ENCODE measurements at places on chromosomes 7 and 10.

GRCh38 chr10:87913156-87913921 lies 49.9 kb downstream of the PTEN start:
- DNase-seq = no peak

DNA sequence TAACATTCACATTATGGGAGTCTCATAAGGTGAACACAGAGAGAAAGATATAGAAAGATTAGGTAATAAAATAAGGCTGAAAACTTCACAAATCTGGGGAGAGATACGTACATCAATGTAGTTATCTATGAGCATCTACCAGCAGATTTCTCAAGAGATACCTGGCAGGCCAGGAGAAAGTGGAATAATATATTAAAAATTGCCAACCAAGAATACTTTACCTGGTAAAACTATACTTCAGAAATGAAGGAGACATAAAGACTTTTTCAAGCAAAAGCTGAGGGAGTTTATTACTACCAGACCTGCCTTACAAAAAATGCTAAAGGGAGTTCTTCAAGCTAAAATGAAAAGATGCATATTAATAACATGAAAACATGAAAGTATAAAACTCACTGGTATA lies 78.8 kb upstream of the COMTD1 start:
- no peak for DNase-seq

GRCh38 chr10:81472927-81473470 lies 402.0 kb upstream of the NRG3 start:
- no peak for DNase-seq

DNA sequence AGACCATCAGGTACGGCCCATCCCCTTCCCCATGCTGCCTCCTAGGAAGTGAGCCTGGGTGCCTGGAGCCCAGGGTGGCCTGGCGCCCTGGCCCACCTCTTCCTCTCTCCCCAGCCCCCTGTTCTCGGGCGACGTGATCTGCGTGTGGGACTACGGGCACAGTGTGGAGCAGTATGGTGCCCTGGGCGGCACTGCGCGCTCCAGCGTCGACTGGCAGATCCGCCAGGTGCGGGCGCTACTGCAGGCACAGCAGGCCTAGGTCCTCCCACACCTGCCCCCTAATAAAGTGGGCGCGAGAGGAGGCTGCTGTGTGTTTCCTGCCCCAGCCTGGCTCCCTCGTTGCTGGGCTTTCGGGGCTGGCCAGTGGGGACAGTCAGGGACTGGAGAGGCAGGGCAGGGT lies 17.0 kb downstream of the ASL start:
- no peak for DNase-seq

- DNase-seq = no peak
Observed at GRCh38 chr7:36760856-36761762, 36.8 kb upstream of the AOAH start.

- DNase-seq = no peak
Observed at GRCh38 chr10:81157681-81158080, 620.0 kb downstream of the SH2D4B start.

DNA sequence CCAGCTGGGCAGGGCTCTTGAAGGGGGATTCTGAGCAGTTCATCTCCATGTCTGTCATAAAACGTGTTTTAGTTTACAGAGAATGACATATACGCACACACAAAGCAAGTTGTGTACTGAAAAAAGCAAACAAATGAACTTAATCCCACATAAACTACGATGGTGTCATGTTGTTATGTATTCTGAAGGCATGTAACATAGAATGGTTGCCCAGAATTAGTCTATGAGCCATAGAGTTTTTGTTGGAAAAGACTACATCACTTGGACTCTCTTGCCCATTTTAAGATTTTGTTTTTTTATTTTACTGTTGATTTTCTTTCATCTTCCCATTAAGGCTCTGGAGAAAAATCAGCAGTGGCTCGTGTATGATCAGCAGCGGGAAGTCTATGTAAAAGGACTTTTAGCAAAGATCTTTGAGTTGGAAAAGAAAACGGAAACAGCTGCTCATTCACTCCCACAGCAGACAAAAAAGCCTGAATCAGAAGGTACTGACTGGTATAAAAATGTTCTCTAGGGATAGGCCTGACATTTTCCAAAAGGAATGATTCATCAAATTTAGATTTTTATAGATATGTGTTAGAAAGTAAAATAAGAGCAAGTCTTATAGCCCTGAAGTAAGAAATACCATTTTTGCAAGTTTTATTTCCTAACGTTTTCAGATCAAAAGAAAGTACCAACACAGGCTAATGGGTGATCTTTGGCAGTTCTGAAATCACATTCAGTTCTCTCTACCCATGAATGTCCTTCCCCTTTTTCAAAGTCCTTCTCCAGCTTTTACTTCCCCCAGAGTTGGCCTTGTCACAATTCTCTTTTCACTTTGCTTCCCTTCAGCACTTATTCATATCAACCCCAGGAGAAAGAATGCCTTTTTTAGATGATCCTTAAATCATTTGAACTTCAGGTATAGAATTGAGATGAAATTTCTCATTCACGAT lies 18.9 kb downstream of the CEP55 start:
- DNase-seq = no peak

DNA sequence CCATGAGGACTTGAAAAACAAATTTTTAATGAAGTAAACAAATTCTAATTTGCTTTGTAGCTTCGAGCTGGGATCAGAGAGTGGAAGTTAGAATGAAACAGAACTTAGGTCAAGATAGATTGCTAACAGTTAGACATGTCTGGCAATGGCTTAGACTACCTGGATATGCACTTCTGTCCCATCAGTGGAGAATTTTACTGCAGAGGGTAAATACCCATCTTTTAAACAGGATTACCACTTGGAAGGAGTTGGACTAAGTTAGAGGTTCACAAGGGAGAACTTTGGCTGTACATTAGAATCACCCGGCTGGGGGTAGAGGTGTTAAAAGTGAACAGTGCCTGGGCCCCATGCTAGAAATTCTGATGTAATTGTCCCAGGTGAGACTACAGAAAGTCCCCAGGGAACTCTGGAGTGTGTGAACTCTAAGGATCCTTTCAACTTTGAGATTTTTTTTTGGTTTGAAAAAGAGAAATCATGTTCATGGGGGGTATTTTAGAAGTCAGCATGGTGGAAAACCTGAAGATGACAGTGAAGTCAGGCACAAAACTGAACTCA lies 35.5 kb downstream of the ENTPD1 start:
- no peak for DNase-seq

DNA sequence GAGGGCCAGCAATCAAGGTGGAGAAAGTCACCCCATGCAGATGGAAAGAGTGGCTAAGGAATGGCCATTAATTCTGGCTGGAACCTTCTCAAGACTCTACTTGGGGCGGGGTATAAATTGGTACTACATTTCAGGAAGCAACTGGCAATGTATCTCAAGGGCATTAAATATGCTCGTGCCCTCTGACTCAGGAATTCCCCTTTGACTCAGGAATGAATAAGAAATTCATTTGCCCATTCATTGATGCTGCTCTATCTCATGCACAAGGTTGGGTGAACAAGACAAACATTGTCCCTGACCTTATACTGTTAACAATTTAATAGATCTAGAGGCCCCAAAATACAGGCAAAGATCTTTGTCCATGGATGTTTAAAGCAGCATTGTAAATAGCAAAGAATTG lies 188.1 kb downstream of the MYOF start:
- no peak for DNase-seq

- DNase-seq = no peak
Observed at GRCh38 chr7:38034062-38034908, 113.8 kb downstream of the EPDR1 start.

DNA sequence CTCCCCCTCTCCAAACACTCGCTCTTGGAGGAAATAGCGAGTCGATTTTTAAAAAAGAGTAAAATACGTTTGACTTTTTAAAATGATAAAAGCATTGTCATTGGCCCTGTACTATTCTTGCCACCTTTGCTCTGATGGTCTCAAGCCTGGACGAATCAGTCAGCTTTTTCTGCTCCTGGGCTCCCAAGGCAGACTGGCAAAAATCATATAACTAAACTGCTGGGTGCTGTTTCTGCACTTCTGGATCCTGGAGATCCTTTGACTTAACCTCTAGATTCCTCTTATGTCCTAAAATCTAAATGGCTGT lies 1.8 kb downstream of the TPST1 start:
- no peak for DNase-seq

GRCh38 chr10:44950326-44951225 lies 9.0 kb upstream of the RASSF4 start:
- DNase-seq = no peak

GRCh38 chr10:94361171-94361794 lies 1.5 kb downstream of the NOC3L start:
- no peak for DNase-seq

DNA sequence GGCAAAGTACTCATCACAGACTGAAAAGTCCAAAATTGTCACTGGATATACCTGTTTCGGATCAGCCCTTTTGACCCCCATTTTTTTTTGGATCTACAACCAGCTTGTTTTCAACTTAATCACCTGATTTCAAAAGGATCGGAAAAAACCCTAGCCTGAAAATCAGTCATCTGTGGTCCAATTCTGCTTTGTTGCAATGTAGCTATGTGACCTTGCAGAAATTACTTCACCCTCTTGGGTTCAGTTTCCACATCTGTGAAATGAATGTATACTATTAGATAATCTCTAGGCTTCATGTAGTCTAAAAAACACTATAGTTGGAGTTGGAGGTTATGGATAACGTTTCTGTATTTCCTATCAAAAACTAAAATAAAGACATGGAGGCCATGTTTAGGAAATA lies 37.1 kb downstream of the STEAP4 start:
- DNase-seq = no peak

DNA sequence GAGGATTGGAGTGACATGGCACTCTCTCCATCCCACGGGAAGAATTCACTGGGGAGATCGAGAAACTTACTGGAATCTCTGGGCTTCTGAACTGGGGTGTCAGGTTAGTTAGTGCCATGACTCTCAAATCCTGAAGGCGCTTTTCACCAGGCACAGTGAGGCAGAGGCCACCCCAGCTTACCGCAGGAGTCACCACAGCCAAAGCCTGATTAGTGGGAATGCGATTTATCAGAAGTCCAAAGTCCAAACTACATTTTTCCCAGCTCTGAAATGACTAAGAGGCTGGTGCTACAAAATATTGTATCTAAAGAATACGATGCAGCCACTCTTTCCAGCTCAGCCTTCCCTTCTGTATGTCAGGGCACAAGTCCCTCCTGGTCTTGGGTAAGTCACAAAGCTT lies 334.8 kb upstream of the SHH start:
- no peak for DNase-seq

GRCh38 chr7:16318989-16319915 lies 102.1 kb downstream of the CRPPA start:
- DNase-seq = no peak

- DNase-seq = no peak
Observed at GRCh38 chr7:156654511-156655234, 14.1 kb downstream of the RNF32 start.

GRCh38 chr7:69550991-69551390 lies 47.3 kb upstream of the AUTS2 start:
- DNase-seq = no peak

- DNase-seq = no peak
Observed at GRCh38 chr7:105599551-105599950, 18.3 kb upstream of the EFCAB10 start.

DNA sequence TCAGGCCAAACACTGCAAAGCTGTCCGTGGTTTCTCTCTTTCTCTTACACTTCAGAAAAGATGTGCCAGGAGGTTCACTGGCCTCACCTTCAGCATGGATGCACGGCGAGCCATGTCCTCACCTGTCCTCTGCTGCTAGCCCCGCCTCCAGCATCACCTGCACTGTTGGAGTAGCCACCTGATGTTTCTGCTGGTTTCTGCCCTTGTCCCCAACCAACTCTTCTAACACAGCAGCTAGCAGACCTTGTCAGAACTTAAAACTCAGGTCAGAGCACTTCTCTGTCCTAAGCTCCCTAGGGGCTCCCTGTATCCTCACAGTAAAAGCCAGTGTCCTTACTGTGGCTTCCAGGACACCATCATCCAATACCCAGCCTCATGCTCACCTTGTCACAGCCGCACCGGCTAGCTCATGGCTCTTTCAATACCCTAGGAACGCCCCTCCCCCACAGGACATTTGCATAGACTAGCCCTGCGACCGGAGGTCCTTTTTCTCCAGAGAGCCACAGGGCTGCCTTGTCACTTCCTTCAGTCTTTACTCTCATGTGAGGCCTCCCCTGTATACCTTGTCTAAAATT lies 15.2 kb downstream of the PALD1 start:
- peak; percentile 81 for DNase-seq

DNA sequence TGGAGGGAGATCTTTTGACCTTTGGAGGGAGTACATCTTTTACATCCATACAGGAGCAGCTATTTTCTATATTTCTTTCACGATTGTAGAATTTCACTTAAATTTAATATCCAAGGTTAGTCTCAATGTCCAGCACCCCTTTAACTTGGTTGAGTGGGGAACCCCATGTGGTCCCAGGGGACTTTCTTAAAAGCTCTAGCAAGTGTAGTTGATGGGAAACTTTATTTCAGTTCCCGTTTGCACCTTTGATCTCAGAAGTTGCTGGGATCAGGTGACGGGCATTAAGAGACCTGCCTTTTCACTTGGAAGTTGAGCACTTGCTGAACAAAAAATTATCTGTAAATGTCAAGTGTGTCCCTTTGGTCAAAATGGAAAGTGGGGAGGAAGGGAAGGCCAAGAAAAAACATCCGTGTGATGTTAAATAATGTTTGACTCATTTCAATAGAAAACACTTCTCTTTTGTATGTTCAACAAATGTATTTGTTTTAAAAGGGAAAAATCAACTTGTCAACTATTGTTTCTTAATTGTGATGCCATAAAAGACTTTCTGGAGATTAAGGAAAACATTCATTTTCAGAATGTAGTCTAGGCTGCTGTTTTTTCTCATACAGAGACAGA lies 370.1 kb upstream of the GALNT17 start:
- DNase-seq = peak; percentile 62

GRCh38 chr10:7541137-7542087 lies 125.4 kb downstream of the ITIH5 start:
- no peak for DNase-seq

DNA sequence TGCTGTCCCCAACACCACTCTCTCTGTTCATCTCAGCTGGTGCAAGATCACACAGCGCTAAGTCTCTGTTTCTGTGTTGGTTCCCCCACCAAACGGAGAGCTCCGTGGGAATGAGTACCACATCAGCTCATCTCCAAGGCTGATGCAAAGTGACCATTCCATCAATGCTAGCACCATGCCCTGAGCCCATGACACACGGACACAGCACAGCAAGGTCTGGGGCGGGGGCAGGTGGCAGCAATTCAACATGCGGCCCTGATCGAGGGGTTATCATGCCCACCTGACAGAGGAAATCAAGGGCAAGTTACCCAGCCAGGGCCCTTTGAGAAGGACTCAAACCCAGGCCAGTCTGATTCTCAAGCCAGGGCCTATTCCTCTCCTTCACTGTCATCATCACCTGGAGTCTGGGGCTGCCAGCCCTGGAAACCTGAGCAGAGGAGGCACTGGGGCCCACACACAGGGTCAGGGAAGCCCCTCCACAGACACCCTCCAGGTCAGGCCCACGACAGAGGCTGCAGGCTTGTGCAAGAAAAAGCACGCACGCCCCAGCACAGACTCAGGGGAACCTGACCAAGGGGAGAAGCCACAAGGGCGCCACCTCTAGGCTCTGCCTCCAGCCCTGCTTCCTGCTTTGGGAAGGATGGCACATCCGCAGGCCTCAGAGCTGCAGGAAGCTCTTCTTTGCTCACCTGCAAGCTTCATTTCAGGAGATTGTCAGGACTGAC lies 74.8 kb downstream of the GRID1 start:
- no peak for DNase-seq

GRCh38 chr7:80392229-80393169 lies 119.4 kb downstream of the GNAT3 start:
- no peak for DNase-seq

GRCh38 chr7:898855-899681 lies 22.7 kb downstream of the GET4 start:
- no peak for DNase-seq

- no peak for DNase-seq
Observed at GRCh38 chr7:92613214-92613613, 23.0 kb upstream of the FAM133B start.
